ENCODE measurements at places on chromosomes 2 and 18. TPM values are rescaled to one million over a fixed set of nuclear protein-coding genes. Genes with fewer than 3 reads are reported as not detected.

Gene IL1RL1
- 3.4 TPM for total RNA-seq

Gene GRP
- not detected for total RNA-seq

Gene SMARCAL1
- total RNA-seq, result 5.3 TPM

Gene CHRNG
- total RNA-seq, result not detected

Gene LYPD1
- total RNA-seq, result not detected

Gene GTF2A1L
- 22.2 TPM for total RNA-seq

Gene BCL2
- 20.5 TPM for total RNA-seq

Gene KLF7
- total RNA-seq, result 17.0 TPM

Gene AKAIN1
- not detected for total RNA-seq

Gene LINC00305
- total RNA-seq, result not detected

Gene CABLES1
- 5.4 TPM for total RNA-seq

Gene INHA
- not detected for total RNA-seq

Gene TRAPPC8
- total RNA-seq, result 6.8 TPM

Gene TUBB6
- total RNA-seq, result 800 TPM

Gene AQP12B
- total RNA-seq, result not detected

Gene LIPG
- 1.6 TPM for total RNA-seq

Gene C2orf76
- total RNA-seq, result not detected

Gene PPP1R1C
- not detected for total RNA-seq

Gene MC2R
- not detected for total RNA-seq

Gene PAIP2B
- total RNA-seq, result 0.32 TPM

Gene ALPI
- not detected for total RNA-seq

Gene EMILIN2
- 22.4 TPM for total RNA-seq
